ENCODE measurements at places on chromosomes 4 and X.
A peak's percentile ranks its signal among the peaks of the same experiment; 100 is the strongest.

DNA sequence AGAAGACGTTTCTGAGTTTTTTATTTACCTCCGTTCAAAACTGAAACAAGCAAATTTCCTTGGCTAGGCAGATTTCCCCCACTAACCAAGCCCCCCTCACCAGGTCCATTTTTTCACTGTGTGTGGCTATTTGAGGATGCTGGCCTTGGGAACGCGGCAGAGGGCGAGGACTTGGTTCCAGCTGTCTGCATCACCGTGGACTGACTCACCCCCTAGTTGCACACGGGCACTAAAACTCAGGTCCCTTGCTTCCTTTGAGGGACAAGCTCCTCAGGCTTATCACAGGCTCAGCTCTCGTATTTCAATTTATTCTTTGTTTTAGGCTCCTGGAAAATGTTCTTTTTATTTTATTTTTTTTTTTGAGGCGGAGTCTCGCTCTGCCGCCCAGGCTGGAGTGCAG lies 8.4 kb upstream of the MTNR1A start:
- no peak for DNase-seq

GRCh38 chr4:40486534-40486933 lies 143.1 kb downstream of the RBM47 start:
- DNase-seq, result no peak

DNA sequence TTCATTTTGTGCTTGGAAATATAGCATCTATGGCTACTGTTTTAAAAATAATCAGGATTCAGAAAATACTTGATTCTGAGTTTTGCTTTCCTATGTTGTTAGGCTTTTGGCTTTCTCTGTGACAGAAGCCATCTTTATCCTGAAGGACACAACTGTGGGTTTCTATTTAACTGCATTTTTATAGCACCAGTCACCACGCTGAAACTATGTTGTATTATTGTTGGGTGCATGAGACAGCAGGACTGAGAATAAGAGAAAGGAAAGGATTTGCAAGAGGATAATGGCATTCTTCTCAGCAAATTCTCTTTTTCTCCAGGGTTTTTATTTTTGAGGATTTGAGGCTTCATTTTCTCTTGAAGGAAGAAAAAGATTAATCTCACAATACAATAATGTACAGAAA lies 10.1 kb upstream of the NEUROG2 start:
- no peak for DNase-seq

DNA sequence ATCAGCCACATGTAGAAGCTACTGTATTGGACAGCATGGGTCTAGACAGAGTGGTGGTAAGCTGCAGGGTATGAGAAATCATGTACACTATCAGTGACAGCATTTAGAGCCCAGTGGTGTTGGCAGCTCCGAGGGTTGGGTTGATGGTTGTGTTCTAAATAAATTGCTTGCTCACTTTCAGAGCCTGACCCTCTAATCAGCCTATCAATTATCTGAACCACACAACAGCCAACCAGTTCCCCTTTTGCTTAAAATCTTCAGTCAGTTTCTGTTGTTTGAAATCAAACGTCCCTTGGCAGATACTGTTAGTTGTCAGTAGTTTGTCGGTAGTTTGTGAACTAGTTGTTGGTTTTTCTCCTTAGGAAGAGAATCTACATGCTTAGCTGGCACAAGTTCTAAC lies 99.8 kb upstream of the RAI2 start:
- DNase-seq, result no peak

- no peak for DNase-seq
Measured at GRCh38 chr4:79621061-79621460, 213.0 kb upstream of the GK2 start.

DNA sequence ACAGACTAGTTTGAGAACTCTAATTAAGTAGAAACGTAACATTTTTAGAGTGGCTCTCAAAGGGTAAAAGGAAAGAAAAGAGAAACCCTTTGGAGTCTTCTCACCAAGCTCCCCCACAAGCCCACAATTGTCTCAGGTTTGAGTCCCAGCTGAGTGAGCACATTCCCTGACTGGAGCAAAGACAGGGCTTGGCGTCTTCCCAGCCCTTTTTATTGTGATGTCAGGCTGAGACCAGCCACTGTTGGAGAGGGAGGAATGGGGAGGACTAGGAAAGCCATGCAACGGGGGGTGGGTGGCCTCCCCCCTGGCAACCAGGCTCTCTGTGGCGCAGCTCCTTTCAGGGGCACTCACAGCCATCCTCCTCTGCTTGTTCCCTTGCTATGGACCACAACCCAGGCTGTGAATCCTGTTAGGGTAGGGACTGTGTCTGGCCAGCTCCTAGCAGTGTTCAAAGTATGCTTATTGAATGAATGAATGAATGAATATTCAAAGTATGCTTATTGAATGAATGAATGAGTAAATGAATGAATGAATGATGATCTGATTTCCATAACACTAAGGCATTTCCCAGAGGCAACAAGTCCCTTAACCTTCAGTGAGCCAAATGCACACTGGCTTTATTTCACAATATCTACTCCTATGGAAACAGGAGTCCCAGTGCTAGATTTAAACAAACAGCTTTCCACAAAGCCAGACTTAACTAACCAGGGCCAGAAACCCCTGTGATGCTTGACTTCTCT lies 413.3 kb downstream of the MID1IP1 start:
- no peak for DNase-seq

GRCh38 chr4:176508780-176509331 lies 189.1 kb downstream of the SPCS3 start:
- DNase-seq, result no peak

- DNase-seq, result peak; percentile 47
Measured at GRCh38 chrX:38805432-38806389, 4.5 kb downstream of the MID1IP1 start.

- no peak for DNase-seq
Measured at GRCh38 chr4:90537491-90537890, 410.3 kb downstream of the CCSER1 start.

GRCh38 chrX:101442085-101442484 lies 34.1 kb downstream of the HNRNPH2 start:
- DNase-seq, result no peak

DNA sequence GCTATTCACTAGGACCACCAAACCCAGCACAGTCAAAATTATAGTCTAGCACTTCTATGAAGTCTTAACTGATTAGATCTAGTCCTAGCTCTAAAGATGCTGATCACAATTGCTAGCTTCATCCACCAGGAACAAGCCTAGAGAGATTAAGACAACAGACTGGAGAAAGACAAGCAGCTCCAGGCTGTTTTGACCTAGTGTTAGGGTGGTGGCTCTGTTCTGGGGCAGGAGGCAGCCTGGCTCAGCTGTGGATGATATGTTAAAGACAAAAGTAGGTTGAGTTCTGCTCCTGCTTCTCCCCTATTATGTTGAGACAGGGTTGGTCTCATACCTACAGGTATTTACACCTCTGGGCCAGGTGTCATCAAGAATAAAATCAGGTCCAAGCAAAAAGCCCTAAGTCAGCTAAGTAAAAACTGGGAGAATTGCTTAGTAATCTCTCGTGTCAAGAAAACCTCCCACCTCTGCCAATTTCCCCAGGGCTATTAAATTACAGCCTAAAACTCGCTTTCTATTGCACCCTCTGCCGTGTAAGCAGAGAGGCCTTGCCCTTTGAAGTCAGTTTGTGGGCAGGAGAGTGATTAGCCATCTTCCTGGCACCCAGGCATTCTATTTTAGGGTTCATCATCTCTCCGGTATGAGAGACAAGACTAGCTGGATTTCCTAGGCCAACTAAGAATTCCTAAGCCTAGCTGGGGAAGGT lies 39.9 kb downstream of the RAB40AL start:
- DNase-seq, result no peak

DNA sequence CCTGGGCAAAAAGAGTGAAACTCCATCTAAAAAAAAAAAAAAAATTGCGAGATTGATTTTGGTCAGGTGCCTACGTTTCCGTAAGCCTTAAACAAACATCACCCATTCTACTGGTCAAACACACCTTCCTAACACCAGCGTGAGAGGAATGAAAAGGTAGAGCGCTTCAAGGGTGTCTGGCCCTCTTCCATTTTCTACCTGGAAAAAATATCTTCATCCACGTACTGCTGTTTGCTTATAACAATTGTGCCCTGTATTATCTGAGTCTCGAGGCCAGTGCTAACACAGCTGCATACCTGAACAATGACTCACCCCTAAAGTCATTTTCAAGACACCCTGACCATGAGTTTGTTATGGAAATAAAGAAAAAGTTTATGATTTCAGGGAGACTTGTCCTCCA lies 13.9 kb downstream of the TMSB4X start:
- no peak for DNase-seq

DNA sequence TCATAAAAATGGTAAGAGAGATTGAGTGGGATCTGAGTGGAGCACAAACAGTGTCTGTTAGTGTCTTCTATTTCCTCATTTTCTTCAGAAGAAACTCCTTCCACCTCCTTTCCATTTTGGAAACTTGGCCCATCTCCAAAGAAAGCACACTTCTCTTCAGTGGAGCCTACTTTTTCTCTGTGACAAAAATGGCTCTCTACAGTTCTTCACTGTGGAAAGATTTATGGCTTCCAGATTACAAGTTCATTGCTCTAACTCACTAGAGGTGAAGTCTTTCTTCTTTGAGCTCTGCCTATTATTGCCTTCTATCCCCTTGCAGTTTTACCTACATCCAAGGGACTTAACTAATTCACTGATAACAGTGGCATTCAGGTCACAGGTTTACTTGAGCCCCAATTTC lies 325.8 kb downstream of the ANTXR2 start:
- DNase-seq, result no peak

GRCh38 chr4:8346838-8347605 lies 77.5 kb downstream of the HTRA3 start:
- no peak for DNase-seq

GRCh38 chrX:38917954-38918353 lies 116.7 kb downstream of the MID1IP1 start:
- no peak for DNase-seq

DNA sequence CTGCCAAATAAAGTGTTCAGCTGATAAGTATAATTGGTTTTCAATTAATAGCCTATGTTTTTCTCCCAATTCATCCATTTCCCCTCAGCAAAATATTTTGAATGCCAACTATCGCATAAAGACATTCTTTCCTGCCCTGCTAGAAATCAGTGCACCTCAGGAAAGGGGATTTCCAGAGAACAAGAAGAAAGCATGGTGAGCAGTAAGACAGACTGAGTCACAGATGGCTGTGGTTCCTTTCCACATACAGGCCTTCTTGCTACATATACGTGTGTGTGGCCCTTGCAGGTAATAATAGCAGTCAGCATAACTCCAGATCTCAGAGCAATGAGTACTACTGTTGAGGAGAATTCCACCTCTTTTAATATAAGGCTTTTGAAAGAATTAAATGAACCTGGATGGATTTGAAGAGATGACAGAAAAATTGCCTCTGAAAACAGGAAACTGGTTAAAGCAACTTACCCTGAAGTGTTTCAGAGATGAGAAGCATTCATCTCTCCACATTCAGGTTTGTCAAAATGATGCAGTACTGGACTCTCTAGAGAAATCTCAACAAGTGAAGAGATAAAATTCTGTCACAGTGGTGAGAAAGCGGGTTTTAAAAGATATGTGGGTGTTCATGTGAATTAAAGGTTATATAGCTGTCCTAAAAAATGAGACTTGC lies 13.6 kb downstream of the GASK1B start:
- DNase-seq, result no peak

DNA sequence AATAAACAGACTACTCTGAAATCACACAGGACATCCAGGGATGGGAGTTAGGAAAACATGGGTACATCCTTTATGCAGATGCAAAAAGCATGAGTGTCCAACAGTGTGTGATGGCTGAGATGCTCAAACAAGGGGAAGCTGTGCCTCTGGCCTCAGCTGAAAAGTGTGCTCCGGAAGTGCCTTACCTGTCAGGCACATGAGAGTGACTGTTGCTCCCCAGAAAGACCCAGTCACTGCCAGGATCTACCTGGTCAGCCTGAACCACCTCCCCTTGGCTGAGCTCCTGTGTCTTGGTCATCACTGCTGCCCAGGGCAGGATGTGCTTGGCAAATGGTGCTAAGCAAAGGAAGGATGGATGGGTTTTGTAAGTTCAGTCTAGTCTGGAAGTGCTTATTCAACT lies 4.0 kb downstream of the PPP2R2C start:
- no peak for DNase-seq

DNA sequence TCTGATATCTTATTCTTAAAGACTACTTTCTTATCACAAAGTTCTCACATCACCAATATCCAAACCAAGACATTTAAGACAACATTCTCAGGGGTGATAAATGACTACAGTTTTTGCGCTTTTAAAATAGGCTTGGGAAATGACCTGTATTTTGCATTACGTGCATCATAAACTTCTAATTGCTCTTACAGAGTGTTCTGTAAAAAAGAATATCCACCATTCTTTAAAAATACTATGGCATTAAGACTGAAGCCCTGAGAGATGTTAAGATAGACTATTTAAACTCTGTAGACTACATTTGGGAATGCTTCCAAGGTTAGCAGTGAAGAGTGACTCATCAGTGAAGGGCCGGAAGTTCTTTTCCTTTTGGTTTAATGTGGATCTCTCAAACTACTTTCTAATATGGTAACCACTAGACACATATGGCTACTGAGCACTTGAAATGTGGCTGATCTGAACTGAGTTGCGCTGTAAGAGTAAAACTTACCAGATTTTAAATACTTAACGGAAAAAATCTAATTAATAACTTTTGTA lies 518.8 kb upstream of the FTHL17 start:
- DNase-seq, result no peak

DNA sequence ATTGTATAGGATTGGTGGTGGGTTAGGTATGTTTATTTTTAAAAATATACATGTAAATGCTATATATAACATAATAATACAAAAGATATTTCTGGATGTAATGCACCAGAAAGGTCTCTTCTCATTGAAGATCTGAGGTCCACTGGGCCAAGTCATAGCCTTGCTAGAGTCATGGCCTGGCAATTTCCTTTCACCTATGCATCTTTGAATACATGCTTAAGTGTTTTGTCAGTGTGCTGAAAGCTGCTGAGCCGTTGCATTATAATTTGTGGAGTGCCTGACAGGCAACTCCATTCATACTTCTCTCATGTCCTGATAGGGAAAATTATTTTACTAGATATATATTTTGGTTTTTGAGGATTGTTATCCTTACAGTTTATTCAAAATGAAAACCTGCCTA lies 410.2 kb upstream of the CT83 start:
- DNase-seq, result no peak

DNA sequence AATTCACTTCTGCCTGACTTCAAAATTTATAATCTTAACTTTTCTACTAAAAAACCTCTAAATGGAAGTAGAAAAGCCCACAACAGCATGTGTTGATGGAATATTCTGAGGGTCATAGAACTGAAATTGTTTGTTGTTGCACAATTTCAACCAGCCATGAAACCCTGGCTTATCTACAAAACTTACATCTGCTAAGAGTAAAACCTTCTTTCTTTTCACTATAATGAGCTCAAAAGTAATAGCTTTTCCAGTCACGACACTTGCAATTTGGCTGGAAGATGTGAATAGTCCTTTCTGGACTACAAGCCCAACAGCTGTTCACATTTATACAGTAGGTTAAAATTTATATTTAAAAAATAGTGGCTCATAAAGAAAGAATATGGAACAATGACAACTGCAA lies 250.0 kb downstream of the GPAT3 start:
- DNase-seq, result no peak

- no peak for DNase-seq
Measured at GRCh38 chrX:68180579-68180978, 252.7 kb downstream of the OPHN1 start.

GRCh38 chr4:37392521-37393255 lies 148.1 kb downstream of the NWD2 start:
- no peak for DNase-seq
